Activated CD8-positive, alpha-beta memory T cell treated with anti-CD3 and anti-CD28 coated beads, Interleukin-2, amount 10 ng/mL, durations not matched to agents 7 days and 5 days (primary cell): ENCODE measurements at places on chromosomes 5 and 9.

DNA sequence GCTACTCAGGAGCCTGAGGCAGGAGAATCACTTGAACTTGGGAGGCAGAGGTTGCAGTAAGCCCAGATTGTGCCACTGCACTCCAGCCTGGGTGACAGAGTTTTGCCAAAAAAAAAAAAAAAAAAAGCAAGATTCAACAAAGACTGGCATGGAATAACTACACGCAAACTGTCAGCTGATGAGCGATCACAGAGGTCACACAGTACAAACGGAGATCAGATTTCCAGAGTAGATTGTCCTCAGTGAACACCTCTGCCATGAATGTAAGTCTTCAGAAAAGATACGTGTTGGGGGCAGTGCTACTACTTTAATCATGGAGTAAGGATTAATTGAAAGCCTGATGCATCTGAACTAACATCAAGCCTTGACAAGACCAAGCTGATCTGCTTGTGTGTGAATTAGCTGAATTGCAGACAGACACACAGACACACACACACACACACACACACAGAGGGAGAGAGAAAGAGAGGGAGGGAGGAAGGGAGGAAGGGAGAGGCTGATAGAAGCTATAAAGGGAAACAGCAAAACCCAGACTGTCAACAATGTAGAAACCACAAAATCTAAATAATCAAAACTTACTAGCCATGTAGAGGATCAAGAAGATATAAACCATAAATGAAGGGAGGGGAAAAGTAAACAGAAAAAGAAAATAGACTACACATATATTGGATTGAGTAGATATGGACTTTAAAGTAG, 222.9 kb upstream of the ZNF462 start:
- no peak for DNase-seq

DNA sequence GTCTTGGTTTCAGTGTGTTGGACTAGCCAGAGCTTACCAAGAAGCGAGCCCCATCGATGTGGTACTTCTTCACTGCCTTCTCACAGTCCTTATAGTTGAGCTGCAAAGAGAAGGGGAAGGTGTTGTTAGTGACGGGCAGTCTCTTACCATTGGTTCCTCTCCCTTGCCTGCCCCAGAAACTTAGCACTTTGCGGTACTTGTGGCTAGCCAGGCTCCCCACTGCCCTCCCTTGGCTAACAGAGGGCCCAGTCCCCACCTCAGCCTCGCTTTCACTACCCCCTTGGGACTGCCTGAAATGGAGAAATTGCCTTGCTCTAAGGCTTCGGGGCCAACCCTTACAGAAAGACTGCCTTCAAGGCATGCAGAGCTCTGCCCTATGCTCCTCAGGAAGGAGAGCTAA, 4.3 kb downstream of the LCP2 start:
- peak; percentile 95 for DNase-seq

GRCh38 chr5:149622466-149622865, 41.2 kb downstream of the ARHGEF37 start:
- no peak for DNase-seq

GRCh38 chr5:89450149-89450538, 567.2 kb upstream of the MEF2C start:
- no peak for DNase-seq

GRCh38 chr5:72634444-72634843, 127.2 kb upstream of the ZNF366 start:
- DNase-seq, result no peak
